ENCODE measurements at places on chromosomes 7 and 10.

- no peak for DNase-seq
These were observed 458.0 kb upstream of the GALNT17 start for GRCh38 chr7:70673778-70674570.

- DNase-seq: no peak
These were observed 397.5 kb downstream of the KCNMA1 start for GRCh38 chr10:77240041-77240652.

- DNase-seq: no peak
These were observed 74.4 kb downstream of the GLCCI1 start for GRCh38 chr7:8042796-8043535.

DNA sequence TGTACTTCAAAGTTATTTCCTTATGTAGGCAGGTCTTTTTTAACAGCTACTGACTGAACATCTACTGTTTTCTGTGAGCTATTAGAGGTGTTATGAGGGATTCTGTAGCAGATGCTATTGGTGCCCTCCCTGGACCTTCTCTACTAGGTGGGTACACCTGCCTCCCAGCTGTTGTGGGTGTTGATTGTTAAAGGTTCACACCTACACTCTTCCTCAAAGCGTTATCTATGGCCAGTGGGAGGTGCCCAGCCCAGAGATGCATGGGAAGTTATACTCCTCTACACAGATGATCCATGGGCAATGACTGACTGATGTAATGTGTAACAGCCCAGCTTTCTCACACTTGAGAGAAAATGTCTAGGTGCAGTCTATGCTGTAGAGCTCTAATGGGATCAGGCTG, 127.7 kb downstream of the PRKG1 start:
- DNase-seq: no peak

DNA sequence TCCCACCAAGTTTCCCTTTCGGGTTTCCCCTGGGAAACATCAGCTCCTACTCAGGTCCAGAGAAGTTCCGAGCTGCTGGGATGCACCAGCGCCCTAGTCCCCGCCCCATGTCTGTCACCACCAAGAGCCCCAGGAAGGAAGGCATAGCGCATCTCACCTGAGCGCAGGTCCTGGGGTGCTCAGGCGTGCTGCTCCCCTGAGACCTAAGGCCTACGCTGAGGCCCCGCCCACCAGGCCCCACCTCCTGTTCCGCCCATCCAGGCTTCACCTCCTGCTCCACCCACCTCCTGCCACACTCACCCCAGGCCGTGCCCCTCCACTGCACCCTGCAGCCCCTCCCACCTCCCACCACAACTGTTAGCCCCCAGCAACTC, 1.2 kb upstream of the TFR2 start:
- DNase-seq: no peak

GRCh38 chr7:505171-505570, 14.5 kb downstream of the PDGFA start:
- DNase-seq: no peak

DNA sequence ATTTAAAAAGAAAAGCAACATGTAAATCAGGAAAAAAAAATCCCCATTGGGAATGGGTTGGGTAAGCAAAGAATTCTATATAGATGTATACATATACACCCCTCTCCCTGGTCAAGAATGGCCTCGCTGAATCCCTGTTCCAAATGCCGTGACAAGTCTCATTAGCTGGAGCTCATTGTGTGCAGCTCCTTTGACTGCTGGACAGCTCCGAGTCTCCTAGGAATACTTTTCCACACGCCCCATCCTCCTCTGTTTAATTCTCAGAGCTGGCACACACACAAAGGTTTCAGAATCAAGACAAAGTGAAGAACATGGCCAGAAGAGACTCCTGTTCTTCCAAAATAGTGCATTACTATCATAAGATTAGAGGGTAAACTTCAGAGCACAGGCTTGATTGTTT, 130.9 kb upstream of the MKLN1 start:
- DNase-seq: no peak

- DNase-seq: no peak
These were observed 43.8 kb upstream of the ACSL5 start for GRCh38 chr10:112330162-112330561.

GRCh38 chr10:110629680-110630191, 14.4 kb upstream of the RBM20 start:
- no peak for DNase-seq
